Uterus (tissue), 4 donors: ENCODE measurements at places on chromosomes 16 and 17. TPM values are rescaled to one million over a fixed set of nuclear protein-coding genes. Genes with fewer than 3 reads are reported as not detected.

DNA sequence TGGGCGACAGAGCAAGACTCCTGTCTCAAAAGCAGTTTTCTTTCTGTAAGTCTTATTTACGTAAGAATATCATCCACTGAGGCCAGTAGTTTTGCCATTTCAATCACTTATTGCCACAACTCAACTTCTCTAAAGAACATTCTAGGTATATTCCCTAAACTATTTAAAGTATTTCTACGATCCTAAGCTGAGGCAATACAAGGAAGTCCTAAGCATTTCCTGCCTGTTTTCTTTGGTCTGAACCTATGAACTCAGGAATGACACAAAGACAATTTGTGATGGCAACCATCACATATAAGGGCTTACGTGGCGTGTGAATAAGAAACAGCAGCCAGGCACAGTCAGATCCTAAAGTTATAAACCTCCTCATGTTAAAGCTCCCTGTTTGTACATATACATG is 14.2 kb downstream of the USP36 start:
- DNase-seq, result no peak

Gene FOXN1
- not detected for total RNA-seq

- DNase-seq, result no peak
These were observed 15.0 kb upstream of the SLC6A2 start for GRCh38 chr16:55640701-55641327.

GRCh38 chr17:42618442-42619150 is 9.1 kb downstream of the TUBG1 start:
- DNase-seq, result peak; percentile 18

Gene ZDHHC1
- 27.6 TPM for total RNA-seq

- no peak for DNase-seq
These were observed 35.6 kb downstream of the NLRC3 start for GRCh38 chr16:3541527-3542155.

DNA sequence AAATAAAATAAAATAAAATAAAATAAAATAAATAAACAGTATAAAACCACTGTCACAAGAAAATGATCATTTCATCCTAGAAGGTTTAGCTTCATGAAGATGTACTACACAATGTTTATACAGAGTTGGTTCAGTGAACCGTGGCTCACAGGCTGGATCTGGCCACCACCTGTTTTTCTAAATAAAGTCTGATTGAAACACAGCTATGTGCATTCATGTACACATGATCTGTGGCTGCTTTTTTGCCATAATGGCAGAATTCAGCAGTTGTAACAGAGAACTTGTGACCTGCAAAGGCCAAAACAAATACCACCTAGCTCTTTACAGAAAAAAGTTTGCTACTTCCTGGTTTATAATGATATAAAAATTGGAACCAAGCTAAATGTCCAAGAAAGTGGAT is 12.6 kb upstream of the RPRML start:
- DNase-seq, result no peak
